ENCODE measurements at places on chromosomes 4 and X. TPM values are rescaled to one million over a fixed set of nuclear protein-coding genes. Genes with fewer than 3 reads are reported as not detected.

MAGED4B gene
- total RNA-seq: 18.2 TPM

- DNase-seq: no peak
Measured at GRCh38 chr4:54879576-54879975, 221.8 kb downstream of the KIT start.

NEIL3 gene
- total RNA-seq: not detected

GRCh38 chr4:124903995-124904722 lies 191.6 kb upstream of the ANKRD50 start:
- no peak for DNase-seq

FRAS1 gene
- 0.05 TPM for total RNA-seq

SLC2A9 gene
- total RNA-seq: 2.1 TPM

GRCh38 chr4:113476800-113477199 lies 284.7 kb downstream of the CAMK2D start:
- DNase-seq: no peak

DNA sequence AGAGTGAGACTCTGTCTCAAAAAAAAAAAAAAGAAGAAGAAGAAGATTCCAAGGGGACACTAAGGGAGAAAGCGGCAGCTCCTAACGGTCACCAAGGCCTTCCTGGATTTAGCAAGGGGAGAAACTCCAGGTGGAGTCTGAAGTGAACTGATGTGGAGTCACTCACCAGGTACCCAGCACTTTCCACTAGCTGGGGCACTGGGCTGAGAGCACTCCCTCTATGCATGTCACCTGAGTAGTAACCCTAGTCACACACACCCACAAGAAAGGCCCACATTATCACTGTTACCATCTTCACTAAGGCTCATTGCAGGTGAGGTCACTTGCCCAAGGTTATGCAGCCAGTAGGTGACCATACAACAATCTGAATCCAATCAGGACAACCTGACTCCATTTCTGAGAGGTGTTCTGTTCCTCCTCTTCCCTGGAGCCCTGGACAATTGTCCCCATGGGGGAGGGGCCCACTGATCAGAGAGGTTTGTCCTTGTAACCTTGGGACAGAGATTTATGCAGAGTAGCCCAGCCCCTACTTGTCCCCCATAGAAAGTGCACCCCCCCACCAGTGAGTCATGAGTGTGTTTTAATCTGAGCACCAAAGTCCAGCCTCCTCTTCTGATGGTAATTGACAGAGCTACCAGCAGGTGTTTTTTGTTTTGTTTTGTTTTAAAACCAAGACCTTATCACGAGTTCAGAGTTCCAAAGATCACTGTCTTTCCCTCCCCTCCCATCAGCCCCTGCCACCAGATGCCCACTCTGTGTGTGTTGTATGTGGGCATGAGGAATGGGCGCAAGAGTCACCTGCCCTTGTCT lies 5.9 kb upstream of the SASH3 start:
- DNase-seq: peak; percentile 27

DNA sequence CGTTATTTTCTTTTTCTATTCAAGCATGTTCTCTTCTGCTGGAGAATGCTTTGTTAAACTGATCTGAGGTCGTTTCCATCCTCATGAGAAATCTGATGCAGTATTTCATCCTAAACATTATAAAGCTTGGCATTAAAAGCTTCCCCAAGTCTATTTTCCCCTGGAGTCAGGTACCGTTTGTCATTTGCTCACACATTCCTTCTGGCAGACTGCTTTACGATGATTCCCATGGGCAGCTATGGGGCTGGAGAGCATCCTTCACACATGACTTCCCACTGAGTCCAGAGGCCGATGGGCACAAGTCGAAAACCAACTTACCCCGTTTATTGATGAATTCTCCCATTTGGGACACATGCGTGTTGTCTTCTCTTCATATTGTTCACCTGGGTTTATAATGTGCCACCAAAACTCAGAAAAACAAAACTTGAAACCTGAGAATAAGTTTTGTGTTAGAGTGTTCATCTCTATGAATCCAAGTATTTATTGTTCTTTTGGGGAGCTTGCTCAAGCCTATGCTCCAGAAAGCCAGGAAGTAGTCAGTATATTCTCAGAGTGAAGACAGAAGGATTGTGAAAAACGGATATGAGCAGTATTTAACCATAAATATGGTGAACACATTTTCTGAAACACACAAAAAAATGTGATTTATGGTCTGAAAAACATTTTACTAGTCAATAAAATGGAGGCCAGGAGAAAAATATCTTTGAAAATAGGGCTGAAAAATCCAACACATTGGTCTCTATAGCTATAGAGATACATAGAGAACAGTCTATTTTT lies 298.8 kb upstream of the NOCT start:
- DNase-seq: no peak

SATL1 gene
- not detected for total RNA-seq

- no peak for DNase-seq
Measured at GRCh38 chrX:30483996-30484395, 93.6 kb downstream of the TASL start.

- DNase-seq: no peak
Measured at GRCh38 chrX:41722816-41723618, 964 bp upstream of the GPR82 start.

DNA sequence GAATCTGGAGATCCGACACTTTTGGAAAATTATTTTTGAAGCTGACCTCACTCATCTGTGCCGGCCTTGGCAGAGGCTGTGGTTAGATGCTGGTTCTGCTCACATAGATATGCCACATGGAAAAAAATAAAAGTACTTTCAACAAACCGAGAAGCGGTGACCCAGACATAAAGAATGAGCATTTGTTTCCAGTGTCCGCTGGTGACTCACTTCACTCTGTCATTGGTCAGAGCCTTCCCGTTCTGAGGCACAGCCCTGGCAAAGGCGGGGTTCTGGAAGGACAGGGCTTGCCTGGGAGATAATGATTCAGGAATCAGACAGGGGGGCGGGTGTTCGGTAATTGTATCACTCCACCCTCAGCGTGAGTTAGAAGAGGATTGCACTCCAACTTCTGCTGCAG lies 172.4 kb upstream of the MXRA5 start:
- DNase-seq: no peak

DNA sequence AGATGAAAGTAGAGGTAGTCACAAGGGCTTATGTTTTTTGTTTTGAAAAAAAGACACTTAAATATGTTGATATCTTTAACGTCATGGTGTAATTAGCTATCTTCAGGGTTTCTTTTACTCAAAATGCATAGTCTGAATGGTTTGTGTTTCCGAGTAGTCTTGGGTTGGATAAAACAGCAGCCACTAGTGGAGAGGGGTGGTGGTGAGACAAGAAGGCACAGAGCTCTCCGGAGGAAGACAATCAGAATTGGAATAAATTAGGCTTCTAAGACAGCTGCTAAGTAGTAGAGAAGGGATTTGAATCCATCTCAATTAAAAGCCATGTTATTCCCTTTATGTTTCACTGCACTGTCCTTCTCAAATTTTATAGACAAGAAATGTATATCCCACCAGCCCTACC lies 240.4 kb upstream of the VEGFC start:
- DNase-seq: no peak

DNA sequence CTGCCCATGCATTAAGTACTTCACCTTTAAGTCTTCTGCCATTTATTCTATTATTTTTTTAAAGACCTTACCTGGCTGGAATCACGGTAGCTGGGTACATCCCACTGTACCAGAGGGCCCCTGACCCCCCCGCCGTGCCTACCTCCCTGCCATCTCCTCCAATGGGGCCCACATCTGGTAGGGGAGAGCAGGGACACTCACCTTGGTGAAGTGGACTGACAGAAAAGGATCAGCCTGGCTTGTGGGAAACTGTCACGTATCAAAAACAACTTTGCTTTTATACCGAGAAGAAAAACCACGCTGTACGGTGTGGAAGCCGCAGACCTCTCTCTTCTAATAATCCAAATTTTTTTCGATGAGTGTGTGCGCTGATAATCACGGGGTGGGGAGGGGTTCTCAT lies at the start of gene FOXP3:
Gene FOXP3 (minus strand): TSS at position 251 of the 400 bp plus-strand sequence. CDS start 6,205 bp downstream, outside the sequence.
- DNase-seq: no peak

GRCh38 chrX:154440623-154441357 lies 3.2 kb upstream of the FAM50A start:
- no peak for DNase-seq
